ENCODE measurements at places on chromosomes 13 and 19.

GRCh38 chr13:25463496-25463895, 91.7 kb downstream of the ATP8A2 start:
- no peak for DNase-seq

DNA sequence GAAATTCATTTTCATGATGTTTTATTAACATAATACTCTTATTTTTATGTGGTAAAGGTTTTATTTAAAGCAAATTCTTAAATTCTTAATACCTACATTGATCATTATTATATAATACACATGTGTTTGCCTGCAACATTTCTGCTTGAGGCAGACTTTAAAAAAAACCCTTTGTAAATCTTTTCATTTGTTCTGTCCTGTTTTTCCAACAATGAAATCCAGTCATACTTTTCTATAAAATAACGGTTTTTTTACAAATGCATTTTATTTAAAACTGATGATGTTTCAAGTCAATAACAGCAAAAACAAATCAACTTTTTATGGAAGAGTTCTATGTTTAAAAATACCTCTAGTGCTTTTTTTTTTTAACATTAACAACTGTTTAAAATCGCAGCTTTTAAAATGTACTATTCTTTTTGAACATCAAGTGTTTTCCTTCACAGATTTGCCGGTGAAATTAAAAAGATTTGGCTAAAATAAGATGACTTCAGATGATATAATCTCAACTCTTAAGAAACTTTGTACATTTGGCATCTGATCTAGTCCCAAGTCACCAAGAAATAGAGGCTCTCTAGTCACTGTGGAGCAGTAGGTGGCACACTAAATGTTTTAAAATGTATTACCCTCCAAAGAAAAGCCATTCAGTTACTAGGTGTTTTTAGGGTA, 5.1 kb downstream of the POU4F1 start:
- DNase-seq, result no peak

GRCh38 chr19:52695996-52696395, 38.8 kb downstream of the ZNF611 start:
- DNase-seq, result no peak

DNA sequence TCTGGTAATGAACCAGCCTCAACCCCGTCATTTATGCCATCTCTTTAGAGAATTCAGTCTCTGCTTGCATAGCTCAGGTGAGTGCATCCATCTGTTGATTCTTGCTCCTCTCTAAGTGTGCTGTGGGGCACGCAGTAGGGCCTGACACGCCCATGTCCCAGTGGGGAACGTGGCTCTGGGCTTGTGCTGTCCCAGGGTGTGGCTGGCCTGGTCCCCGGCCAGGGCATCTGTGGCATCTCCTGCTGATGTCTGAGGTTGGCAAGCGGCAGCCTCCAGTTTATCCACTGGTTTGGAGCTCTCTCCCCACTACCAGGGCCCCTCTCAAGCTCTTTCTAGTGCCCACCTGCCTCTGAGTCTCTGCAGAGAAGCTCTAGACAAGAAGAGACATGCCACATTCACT, 146.6 kb upstream of the GJB6 start:
- no peak for DNase-seq

- no peak for DNase-seq
Measured at GRCh38 chr13:23599083-23599925, 29.1 kb downstream of the TNFRSF19 start.

DNA sequence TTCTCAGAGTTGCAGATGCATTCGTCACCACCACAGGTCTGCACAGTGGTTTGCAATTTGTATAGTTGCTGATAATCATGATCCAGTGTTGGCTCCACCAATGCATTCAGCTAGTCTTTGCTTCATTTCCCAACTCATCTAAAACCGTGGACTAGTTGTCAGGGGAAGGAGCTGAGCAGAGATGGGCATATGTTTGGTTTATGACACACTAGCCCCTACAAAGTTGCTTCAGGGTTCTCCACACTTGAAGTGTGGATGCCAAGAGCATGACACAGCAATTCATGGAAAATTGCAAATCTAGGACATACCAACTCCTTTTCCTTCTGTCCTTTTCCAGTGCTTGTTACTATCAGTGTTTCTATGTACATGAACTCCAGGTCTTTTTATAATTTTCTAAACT, 168.0 kb downstream of the TNFSF13B start:
- DNase-seq, result no peak

GRCh38 chr19:2083174-2083854, 12.8 kb downstream of the MOB3A start:
- DNase-seq, result no peak

DNA sequence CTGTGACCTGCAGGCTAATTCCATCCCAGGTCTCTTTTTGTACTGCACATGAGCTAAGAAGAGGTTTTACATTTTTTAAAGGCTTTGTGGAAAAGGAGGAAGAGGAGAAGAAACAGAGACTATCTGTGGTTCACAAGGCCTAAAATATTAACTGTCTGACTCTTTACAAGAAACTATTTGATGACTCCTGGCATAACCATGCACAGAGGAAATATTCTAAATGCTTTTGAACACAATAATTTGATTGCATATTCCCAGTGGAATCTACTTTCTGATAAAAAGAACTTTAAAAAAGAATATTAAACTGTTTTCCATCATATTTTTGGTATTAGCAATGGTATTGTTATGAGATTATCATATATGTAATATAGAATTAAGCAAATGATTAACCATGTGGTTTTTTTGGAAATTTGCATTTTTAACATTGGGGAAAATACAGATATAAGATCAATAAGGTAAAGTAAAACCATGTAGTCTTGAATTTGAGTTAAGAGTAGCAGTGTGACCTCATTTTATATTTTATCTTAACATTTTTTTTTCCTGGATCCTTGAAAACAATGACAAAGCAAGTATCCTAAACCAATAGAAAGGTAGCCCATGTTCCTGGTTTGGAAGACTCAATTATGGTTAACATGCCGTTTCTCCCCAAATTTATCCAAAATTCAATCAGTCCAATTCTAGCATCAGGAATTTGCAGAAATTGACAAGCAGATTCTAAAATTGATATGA, 251.0 kb downstream of the UQCRFS1 start:
- no peak for DNase-seq

GRCh38 chr19:27775395-27775794, 1437.6 kb downstream of the UQCRFS1 start:
- DNase-seq, result no peak

GRCh38 chr19:17703824-17704463, 15.3 kb upstream of the MAP1S start:
- DNase-seq, result peak; percentile 78

DNA sequence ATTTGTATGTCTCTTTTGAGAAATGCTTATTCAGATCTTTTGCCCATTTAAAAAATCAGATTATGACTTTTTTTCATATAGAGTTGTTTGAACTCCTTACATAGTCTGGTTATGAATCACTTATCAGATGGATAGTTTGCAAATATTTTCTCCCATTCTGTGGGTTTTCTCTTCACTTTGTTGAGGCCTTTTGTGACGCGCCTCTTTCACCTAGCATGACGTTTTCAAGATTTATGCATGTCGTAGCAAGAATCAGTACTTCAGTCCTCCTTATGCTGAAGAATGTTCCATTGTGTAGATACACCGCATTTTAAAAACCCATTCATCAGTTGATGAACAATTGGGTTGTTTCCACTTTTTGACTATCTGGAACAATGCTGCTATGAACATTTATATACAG, 13.4 kb downstream of the PABPC3 start:
- DNase-seq, result no peak

GRCh38 chr19:6472713-6473112, 8.6 kb downstream of the CRB3 start:
- DNase-seq, result no peak

DNA sequence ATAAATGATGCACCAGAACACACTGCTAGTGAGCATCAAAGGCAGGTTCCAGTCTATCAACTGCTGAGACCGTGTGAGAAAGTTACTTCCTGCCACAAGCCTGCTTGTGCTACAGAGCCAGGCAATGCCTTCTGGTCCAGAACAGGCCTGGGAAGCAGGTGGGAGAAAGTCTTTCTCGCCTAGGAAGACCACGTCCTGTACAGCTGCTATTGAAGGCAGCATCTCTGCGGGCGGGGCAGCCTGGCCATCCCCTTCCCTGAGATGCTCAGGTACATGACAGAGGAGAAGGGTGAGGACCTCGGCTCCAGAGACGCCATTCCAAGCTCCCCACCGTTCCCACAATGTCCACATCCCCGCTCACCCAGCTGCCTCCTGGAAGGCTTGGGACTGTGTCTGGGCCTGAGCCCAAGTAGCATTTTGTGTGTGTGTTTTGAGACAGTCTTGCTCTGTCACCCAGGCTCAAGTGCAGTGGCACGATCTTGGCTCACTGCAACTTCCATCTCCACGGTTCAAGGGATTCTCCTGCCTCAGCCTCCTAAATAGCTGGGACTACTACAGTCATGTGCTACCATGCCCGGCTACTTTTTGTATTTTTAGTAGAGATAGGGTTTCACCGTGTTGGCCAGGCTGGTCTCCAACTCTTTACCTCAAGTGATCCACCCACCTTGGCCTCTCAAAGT, 3.4 kb downstream of the RFX1 start:
- DNase-seq, result no peak

- no peak for DNase-seq
Measured at GRCh38 chr13:73861136-73861535, 273.1 kb downstream of the KLF12 start.

DNA sequence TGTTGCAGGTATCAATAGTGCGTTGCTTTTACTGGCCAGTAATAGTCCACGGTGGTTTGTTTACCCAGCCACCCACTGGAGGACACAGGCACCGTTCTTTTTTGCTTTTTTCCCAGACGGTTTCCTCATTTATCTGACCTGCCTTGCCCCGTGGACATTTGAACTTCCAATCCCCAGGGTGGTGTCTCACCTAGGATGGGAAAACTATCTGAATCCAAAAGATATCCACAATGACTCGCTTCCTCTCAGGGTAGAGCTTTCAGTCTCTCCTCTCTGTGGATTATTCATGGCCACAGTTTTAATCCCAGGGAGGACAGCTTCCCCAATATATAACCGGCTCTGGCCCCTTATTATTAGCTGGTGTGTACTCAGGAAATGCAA, 170.8 kb downstream of the FOXO1 start:
- no peak for DNase-seq

DNA sequence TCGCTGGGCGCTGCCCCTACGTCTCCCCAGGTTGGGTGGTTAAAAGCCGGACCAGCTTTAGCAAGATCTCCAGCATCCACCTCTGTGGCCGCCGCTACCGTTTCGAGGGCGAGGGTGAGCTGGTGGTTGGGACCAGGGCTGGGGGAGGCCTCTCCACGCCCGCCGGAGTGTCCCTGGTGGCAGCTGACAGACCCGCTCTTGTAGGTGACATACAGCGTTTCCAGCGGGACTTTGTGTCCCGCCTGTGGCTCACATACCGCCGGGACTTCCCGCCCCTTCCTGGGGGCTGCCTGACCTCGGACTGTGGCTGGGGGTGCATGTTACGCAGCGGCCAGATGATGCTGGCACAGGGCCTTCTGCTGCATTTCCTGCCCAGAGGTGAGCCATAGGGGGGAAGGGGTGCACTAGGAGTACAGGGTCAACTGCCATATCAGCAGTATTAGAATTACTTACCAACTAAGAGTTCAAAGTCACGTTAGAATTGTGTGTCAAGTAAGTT, 1.1 kb downstream of the ATG4D start:
- DNase-seq, result no peak

DNA sequence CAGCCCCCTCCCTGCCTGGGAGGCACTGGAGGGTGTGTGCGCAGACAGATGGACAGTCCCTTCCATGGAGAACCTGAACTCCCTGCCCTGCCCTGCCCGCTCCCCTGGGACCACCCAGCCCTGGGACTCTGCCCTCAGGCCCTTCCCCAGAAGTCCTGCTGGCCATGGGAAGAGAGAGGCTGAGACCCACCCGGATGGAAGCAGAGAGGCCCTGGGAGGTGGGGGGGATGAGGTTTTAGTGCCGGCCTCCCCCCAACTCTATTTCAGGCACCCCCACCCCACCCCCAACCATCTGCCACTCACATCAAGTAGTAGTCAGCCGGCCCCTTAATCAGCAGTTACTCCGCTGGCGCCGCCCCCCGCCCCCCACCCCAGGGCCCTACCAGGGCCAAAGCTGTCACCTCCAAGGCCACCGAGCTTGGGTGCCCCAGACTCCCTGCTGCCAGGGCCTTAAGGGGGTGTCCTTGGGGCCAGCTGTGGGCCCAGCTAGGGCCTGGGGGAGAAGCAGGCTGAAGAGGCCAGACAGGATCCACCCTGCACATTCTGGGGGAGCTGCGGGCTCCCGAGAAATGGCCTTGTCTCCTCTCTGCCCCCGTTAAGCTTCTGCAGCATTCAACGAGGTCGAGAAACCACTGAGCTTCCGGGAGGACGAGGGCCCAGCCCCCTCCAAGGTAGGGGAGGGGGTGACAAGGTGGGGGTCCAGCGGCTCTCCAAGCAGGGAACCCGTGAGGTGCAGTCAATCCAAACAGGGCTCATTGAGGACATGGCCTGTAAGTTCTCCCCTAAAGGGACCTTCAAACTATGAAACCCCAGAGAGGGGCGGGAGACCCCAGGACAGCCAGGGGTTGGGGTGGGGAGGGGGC, 17.4 kb downstream of the NMRK2 start:
- no peak for DNase-seq

DNA sequence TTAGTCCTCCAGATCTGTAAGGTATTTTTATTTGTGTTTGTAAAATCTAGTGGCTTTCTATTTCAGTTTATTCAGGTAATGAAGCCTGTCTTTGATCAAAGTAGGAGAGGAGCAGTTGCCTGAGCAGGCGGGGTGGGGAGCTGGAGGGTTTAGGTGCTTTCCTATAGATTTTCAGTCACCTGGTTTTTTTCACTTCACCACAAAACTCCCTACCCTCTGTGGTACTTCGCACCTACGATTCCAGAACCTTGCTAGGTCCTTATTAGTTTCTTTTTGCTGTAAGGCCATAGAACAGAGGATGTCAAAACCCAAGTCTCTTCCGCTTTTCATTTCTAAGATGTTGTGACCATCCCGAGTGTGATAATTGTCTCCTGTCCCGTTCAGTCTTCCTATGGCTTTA, 26.6 kb downstream of the SLAIN1 start:
- DNase-seq, result no peak

DNA sequence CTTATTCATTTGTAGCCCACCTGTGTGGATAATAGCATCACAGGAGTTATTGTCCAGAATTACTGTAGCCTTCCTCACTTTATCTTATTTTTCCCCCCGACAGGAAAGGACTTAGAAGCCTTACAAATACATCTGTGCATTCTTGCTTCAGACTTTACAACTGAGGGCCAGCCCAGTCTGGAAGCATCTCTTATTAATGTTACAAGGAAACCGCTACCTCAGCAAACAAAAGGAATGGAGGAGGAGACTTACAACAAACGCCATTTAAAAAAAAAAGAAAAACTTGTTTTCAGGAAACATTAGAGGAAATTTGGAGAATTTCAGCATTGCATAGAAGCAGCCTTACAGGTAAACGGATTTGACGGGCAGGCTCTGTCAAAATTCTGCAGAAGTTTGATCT, 45.2 kb downstream of the GARRE1 start:
- no peak for DNase-seq

GRCh38 chr13:47934371-47934770, 66.7 kb downstream of the SUCLA2 start:
- DNase-seq, result no peak

Measured in sciatic nerve (tissue), 2 donors.